ENCODE measurements at places on chromosomes 1 and 21.

GRCh38 chr1:9701665-9702064 is 50.1 kb downstream of the PIK3CD start:
- DNase-seq, result no peak

DNA sequence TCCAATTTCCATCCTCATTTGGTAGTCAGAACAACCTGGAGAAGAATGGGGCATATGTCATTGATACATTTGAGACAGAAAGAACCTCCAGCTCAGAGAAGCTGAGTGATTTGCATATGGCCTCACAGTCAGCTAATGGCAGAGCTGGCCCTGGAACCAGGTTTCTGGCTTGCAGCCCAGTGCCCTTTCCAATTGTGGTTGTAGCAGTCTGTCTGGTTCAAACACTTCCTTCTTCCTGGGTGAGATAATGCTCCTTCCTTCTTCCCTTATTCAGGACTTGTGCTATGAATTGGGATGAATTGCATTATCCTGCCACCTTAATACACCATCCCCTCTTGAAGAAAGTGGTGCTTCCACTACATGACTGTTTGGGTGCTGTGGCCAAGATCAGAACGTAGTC is 24.2 kb downstream of the SLC5A9 start:
- no peak for DNase-seq

DNA sequence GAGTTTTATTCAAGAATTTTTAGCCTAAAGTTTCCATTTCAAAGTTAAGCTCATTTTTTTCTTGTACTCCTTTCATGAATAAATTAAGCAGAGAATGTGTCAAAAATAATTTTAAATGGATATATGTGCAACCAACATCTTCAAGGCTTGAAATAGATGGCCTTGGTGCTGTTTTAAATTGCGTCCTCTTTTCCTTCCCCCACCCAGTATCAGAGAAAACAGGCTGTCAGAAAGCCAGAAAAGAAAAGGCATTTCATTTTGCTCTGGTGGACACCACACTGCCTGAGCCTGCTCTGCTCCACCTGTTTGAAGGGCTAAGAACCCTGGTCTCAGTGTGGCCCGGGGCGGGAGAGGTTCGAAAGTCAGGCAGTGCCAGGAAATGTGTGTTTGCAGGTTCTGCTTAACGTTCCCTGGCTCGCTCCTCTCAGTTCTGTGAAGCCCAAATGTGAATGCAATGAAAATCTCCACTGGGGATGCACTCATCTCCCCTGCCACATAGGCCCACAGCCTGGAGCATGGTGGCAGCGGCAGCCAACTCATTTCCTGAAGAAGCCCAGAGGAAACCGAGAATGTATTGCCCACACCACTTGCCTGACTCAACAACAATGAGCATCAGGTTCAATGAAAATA is 134.4 kb downstream of the SDCCAG8 start:
- DNase-seq, result no peak

DNA sequence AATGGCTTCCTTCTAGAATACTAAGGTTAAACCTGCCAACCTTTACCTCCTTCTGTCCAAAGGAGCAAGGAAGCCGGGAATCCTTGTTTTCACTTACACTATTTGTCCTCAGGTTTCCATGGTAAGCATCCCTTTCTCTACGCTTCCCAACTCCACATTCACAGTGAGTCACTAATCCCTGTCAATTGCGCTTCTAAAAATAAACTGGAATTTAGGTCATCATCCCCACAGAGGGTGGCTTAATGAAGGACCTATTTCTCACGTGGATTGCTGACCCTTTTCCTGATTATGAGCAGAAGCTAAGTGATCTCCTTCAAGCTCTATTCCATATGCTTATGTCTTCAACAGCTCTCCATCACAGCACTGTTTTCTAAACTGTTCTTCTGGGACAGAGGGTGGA is 39.9 kb upstream of the ABCA4 start:
- DNase-seq, result no peak

DNA sequence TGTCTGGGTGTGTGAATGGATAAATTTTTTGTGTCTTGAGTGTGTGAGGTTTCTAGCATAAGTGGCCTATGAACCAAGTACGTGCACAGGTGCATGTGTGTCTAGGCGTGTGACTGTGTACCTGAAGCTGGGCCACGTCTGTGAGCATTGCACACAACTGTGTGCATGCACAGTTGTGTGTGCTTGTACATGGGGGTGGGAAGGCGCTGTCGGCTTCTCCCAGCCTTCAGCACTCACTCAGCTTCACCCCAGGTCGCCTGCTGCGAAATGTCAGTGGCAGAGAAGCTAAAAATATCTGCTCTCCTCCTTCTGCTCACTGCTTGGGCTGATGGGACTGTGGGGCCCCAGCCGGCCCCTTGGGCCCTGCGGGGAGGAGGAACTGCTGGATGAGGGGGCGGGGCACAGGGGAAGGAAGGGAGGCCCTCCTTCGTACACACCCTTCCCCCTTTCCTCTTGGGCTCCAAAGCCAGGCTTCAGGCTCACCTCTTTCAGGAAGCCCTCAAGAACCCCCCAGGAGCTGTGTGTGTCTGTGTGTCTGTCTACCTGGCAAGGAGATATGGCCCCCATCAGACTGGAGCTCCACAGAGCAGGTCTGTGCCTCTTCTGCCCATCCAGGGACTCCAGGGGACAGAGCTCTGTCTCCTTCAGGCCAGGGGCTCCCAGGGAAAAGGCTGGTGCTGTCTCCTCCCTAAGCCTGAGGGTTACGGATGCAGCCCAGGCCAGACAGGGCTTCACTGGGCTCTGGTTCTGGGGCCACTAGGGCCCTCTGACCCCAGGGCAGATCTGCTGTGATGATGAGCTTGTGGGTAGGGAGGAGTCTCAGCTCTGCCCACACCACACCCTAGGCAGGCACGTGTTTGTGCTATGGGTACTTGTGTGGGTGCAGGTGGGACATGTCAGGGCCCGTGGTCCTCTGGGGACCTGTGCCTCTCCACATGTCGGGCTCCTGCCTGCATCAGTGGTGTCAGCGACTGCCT is 35.6 kb upstream of the WASF2 start:
- no peak for DNase-seq

DNA sequence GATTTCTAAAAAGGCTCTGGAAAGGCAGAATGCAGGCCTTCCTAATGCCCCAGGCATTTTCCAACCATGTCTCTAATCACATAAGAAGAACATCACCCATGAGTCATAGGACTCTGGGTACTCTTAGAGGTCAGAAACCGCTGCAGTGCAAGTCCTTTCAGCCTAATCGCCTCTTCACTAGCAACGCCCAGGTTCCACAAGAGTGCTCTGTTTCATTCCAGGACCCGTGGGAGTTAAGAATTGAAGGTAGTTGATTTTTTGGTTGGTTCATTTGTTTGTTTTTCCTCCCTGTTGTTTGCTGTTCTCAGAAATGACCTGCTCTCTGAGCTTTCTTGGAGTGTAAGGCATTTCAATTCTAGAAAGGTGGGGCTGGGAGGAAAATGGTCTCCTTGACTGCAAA is 123.2 kb downstream of the NR5A2 start:
- DNase-seq, result no peak

GRCh38 chr1:234272656-234273312 is 100.5 kb upstream of the COA6 start:
- no peak for DNase-seq

DNA sequence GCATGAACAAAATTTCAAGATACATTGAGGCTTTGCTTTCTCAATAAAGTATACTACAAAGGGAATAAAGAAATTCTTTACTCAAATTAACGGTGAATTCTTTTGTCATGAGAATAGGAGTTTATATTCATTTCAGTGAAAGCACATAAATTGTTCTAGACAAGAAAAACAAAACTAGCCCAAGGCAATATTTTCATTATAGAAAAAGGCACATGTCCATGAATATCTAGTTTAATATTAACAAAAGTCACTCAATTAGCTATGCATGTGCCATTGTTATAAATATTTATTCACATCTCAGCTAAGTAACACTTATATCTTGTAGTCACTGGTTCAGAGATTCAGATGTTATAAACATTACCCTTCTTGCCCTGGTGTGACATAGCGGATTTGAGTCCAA is 369.3 kb downstream of the GPATCH2 start:
- DNase-seq, result no peak

- DNase-seq, result no peak
These were observed 1.2 kb upstream of the ZNF683 start for GRCh38 chr1:26373789-26374188.

- DNase-seq, result no peak
These were observed 62.7 kb downstream of the SDC3 start for GRCh38 chr1:30845904-30846290.

DNA sequence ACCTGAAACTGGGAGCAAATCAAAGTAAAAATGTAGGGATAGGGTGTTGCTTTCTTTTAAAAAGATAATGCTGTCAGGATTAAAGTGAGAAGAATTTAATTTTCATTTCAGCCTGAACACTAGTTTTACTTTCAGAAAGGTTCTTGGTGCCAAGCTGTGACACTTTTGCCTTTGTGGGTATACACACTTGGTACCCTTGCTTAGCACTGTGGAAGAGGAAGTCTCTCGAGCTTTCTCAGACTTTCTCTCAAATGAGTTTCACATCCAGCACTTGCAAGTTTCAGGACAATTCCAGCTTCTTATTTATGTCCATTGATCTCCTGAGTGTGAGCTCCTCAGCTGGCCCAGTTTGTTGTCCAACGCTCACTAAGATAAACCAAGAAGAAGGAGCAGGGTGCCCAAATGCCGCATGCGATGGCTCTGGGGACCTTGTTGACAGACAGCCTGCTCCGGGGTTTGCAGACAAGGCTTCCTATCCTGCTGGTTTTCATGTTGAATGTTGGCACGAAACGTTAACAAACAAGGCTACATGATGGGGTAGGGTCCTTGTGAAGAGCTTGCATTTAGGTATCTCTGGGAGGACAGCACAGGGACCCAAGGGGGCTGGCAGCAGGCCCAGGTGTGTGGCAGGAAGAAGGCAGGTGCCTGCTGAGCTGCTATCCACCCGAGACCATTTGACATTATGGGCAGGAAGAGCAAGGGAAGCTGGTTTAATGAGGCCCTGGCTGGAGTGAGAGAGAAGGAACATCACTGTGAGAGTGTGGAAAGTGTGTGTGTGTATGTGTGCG is 79.7 kb downstream of the POFUT2 start:
- DNase-seq, result no peak

- DNase-seq, result no peak
These were observed 40.3 kb upstream of the DIP2A start for GRCh38 chr21:46418265-46418946.

GRCh38 chr1:147201276-147201675 is 23.9 kb downstream of the FMO5 start:
- DNase-seq, result no peak

DNA sequence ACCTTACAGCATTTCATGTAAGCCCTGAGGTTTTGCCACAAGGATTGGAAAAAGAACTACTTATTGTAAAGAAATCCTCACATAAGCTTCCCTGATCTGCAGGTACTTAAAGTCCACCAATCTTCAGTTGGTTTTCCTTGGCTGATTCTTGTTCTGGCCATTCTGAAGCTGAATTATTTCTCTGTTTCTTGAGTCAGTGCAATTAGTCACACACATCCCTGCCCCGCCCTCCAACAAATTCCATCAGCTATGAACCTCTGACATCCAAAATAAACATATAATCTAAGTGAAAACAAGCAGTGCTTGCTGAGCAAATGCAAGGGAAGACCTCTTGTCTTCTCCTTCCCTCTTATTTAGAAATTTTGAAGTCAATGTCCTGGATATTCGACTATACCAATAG is 8.2 kb upstream of the FNDC7 start:
- no peak for DNase-seq

GRCh38 chr1:200674838-200675587 is 5.3 kb upstream of the DDX59 start:
- DNase-seq, result no peak

DNA sequence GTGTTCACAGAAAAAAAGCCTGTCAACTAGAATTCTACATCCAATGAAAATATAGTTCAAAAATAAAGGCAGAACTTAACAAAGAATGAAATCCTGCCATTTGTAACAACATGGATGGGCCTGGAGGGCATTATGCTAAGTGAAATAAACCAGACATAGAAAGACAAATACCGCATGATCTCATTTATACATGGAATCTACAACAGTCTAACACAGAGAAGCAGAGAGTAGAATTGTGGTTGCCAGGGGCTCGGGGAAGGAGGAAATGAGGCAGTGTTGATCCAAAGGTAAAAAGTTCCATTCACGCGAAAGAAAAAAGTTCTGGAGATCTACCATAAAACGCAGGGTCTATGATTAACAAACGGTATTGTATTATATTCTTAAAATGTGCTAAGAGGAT is 282.6 kb downstream of the MRPL39 start:
- no peak for DNase-seq

DNA sequence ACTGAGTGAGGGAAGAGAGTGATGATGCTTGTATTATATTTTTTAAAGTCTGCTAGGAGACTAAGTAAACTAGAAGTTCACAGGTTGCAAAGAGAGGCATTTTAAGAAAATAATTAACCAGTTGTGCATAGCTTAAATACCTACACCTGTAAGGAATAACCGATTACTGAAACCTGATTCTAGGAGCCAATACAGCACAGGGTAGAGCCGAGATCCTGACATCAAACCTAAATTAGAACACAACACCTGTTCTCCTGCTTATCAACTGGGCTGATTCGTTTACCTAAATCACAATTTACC is 54.8 kb downstream of the EPRS1 start:
- no peak for DNase-seq

- DNase-seq, result no peak
These were observed 153.9 kb upstream of the GREM2 start for GRCh38 chr1:240765732-240766363.

- no peak for DNase-seq
These were observed 54.1 kb downstream of the CD46 start for GRCh38 chr1:207805841-207806421.

- DNase-seq, result no peak
These were observed 10.6 kb downstream of the FAF1 start for GRCh38 chr1:50949286-50949982.

DNA sequence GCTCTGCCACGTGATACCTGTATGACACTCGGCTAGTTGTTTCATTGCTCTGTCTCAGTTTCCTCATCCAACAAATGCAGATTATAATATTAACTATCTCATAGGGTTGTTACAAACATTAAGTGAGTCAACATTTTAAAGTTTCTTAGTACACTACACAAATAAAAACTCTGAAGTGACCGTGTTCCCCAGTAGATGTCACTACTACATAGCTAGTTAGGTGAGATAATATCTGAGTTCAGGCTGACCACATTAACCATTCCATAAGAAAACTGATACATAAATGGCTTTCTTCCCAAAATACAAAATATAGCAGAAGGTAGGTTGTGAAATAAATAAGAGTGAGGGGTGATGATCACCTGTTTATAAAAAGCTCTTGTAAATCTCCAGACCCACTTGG is 214.1 kb downstream of the NUF2 start:
- DNase-seq, result no peak

DNA sequence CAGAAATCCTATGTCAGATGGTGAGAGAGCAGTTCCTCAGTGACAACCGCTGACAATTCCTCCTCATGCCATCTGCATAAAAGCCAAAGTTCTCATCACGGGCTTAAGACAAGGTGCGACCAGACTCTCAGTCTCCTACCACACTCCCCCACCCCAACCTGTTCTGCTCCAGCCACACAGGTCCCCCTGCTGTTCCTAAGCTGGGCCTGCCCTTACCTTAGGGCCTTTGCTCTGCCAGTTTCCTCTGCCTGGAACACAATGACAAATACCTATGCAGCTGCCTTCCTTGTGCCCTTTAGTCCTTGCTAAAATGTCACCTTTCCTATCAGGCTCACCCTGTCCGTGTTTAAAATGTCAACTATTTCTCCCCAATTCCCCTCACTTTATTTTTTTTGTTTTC is 382.2 kb downstream of the NTNG1 start:
- DNase-seq, result no peak

- DNase-seq, result no peak
These were observed 122.5 kb upstream of the ETS2 start for GRCh38 chr21:38683222-38683621.

GRCh38 chr1:242004751-242005495 is 6.0 kb upstream of the MAP1LC3C start:
- DNase-seq, result no peak
